8988T (cell line): ENCODE measurements at places on chromosomes 3 and 15.

DNA sequence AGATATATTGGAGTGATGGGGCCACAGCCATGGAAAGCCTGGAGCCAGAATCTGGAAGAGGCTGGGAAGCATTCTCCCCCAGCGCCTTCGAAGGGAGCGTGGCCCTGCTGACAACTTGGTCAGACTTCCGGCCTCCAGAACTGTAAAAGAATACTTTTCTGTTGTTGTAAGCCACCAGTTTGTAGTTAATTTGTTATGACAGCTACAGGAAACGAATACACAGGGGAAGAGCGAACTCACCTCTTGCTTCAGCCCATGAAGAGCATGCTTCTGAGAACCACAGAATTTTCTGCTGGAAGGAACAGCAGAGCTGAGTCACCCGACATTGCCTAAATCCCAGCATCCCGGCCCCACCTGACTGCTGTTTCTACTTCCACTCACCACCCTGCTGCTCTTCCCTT lies 501.7 kb downstream of the SHQ1 start:
- DNase-seq = no peak

DNA sequence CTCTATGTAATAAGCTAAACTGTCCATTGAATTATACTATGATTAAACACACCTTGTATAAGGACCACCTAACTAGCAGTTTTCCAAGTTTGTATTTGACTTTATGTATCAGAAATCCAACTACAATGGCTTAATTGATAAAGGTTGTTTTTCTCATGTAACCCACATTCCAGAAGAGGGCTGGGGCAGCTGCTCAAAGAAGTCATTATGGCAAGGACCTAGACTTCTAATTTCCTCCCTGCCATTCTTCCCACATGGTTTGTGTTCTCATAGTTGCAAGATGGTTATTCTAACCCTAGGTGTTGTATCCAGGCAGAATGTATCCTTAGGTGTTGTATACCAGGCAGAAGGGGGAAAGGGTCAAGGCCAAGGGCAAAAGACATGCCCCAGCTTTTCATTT lies 35.7 kb downstream of the GPR176 start:
- no peak for DNase-seq

- DNase-seq = no peak
Observed at GRCh38 chr15:100731267-100732152, 129.1 kb downstream of the ASB7 start.

GRCh38 chr3:179168918-179169317 lies 20.8 kb downstream of the PIK3CA start:
- DNase-seq = no peak

GRCh38 chr3:189950258-189950657 lies 170.4 kb downstream of the P3H2 start:
- DNase-seq = no peak

DNA sequence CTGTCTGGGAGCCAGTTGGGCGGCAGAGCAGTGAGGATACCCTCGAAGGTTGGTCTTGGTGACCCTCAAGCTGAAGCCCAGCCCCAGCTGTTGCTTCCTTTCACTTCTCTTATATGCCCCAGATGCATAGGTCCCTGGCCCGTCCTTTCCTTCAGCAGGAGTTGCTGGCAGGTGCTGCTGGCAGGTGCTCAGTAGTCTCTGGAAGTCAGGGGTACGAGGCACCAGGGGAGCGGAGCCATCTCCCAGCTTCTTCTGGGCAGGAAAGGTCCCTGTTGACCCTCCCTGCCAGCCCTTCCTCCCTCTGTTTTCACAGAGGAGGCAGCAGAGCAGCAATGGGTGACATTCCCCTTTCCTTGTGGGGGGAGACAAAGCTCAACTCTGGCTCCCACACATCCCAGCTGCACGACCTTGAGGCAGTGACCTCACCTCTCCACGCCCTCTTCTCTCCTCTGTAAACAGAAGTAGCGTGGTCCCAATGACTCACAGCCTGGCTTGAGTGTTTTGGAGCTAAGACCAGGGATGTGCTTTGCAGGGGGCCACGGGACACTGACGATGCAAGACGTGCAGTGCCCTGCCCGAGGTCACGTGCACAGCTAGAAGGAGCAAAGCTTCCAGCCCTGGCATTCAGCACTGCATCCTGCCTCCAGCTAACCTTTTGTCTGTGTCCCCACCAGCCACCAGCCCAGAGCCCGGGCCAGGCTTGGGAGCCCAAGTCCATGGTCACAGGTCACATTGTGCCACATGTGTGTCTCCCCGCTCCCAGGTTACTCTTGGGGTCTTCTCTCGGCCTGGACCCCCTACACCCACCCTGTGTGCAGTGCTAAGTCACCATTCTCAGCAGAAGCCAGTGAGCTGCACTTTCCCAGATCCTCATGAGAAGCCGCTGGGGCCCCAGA lies 49.7 kb downstream of the SLC6A6 start:
- DNase-seq = no peak

GRCh38 chr3:129428007-129428375 lies 445 bp downstream of the EFCAB12 start:
- DNase-seq = no peak

DNA sequence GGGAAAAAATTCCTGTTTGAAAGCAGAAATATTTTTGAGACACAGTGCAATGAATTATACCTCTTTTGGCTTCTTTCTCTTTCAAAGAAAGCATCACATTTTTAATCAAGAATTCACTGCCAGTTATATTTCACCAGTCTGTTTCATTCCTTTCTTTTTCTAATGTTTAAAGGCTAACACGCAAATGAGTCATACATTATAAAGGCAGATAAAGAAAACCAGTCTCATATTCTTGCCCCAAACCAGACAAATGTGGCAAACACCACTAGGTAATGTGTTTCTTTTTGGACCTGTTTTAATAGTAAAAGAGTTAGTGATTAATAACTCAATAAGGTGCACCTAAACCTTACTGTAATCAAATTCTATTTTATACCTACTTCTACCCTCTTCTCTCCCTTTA lies 83.8 kb downstream of the PLOD2 start:
- DNase-seq = no peak

DNA sequence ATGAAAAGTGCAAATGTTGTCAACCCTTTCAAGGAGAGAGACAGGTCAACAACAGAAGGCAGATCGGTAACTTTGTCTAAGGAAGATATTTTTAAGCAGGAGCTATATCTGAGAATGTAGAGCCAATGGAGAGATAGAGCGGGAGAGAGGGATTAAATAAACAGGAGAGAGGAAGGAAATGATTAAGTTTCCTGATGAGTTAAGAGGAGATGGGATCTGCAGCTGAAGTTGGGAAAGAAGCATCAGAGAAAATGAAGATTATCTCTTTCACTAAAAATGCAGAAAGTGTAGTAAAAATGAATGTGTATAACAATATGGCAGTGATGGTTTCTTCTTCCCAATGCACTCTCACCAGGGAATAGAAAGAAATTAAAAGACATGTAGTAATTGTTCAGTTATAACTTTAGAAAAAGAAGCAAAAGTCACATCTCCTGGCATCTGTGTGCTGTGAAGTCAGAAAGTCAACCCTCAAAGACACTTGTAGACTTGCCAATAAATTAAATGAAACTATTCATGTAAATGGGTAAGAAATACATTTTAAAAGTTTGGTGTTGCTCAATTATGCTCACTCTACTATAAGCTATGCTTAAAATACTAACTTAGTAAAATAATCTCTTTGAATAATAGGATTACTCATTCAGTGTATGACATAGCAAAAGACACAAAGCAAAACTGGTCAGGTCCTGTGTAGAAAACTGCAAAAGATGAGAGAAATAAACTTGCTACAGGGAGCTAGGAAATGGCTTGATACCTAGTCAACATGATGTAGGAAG lies 264.6 kb downstream of the ZIC4 start:
- DNase-seq = no peak

GRCh38 chr3:54294214-54294613 lies 171.9 kb downstream of the CACNA2D3 start:
- no peak for DNase-seq

DNA sequence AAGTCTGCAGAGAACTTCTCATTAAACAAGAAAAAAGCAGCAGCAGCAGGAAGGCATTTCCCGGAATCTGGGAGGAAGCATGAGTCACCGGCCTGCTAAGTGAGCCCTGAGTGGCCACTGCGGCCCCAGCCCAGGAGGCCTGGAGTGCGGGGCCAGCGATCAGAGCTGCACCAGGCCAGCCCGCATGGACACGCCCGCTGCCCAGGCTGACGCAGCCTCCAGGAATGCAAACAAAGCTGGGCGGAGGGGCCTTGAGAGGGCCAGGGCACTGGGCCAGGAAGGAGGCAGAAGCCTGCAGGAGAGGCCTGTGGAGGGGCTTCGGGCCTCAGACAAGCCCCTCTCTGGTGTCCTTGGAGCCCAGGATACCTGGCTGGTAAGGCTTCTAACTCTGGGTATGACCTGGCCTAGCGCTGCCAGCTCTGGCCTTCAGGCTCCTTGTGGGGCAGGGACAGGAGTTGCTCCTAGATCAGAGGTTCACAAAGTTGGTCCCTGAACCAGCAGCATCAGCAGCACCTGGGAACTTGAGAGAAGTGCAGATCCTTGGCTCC lies 101.2 kb downstream of the SMAD6 start:
- DNase-seq = peak; percentile 70

DNA sequence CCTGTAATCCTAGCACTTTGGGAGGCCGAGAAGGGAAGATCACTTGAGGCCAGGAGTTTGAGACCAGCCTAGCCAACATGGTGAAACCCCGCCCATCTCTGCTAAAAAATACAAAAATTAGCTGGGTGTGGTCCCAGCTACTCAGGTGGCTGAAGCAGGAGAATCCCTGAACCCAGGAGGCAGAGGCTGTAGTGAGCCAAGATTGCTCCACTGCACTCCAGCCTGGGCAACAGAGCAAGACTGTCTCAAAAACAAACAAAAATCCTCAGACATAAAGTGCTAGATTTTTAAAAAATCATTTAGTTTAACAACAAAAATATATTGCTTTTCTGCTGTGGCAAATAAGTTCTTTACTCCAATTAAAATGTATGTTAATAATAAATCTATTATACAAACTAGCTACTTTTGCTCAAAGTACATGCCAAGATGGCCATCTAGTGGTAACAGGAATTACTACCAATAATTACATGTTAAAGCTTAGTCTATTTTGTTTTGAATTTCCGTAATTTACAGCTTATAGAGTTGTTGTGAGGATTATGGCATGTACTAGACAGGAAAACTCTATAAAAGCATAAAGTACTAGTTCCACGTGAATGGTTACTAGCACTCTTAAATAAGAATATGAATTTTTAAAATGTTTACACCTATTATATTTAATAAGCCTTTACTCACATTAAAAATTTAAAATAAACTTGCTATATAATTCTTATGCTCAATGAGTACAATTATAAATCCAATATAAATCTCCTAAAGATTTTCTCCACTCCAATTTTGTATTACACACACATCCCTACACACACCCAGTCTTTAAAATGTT lies 39.0 kb downstream of the GABPB1 start:
- no peak for DNase-seq

- DNase-seq = no peak
Observed at GRCh38 chr3:115351193-115351592, 204.1 kb upstream of the ZBTB20 start.

DNA sequence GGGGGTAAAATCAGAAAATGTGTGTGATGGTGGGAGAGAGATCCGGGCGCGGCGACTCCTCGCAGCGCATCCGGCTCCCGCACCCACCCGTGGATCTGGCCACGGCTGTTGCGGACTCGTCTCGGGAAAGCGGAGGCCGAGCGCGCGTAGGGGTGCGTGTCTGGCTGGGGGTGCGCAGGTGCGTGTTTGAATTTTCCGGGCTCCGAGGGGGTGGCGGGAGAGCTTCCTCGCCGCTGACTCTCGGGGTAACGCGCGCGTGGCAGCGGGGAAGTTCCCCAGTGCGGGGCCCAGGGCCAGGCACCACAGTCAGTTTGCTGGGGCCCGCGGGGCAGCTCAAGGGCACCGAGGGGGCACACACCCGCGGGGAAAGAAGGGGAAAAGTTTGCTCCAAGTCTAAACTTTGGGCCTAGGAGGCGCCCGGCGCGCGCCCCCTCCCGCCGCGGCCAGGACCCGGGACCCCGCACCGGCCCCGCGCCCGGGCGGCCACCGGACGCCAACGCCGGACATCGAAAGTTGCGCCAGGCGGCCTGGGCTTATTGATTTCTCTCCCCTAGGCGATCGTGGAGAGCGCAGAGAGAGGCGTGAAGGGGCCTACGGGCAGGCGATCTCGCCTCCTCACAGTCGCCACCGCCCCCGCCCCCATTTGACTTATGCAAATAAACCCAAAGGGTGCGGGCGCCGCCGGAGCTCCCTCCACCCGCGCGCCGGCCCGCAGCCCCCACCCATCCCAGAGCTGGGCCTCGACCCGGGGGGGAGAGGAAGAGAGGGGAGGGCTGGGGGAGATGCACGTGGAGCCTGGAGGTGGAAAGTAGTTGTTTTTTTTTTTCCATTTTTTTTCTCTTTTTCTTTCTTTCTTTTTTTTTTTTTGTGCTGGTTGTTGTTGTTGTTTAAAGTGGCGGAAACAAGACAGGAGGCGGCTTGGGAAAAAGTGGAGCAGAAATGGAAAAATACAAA lies 639 bp downstream of the FOXP1 start:
- DNase-seq = no peak

- DNase-seq = no peak
Observed at GRCh38 chr3:191105418-191105817, 93.6 kb upstream of the OSTN start.

DNA sequence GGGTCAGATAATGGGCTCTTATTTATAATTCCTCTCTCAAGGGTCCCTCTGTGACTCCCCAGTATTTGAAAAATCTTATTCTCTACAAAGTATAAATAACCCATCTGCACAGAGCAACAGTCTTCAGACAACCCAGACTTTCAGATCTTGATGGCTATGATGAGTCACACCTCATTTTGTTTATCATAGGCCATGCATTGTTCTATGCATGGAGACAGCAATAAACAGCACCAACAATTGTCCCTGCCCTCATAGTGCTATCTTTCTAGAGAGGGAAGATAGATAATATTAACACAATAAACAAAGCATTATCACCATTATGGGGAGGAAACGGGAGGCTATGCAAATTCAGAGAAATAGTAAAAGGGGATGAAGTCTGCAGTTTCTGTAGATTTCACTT lies 13.4 kb downstream of the FHIT start:
- no peak for DNase-seq

DNA sequence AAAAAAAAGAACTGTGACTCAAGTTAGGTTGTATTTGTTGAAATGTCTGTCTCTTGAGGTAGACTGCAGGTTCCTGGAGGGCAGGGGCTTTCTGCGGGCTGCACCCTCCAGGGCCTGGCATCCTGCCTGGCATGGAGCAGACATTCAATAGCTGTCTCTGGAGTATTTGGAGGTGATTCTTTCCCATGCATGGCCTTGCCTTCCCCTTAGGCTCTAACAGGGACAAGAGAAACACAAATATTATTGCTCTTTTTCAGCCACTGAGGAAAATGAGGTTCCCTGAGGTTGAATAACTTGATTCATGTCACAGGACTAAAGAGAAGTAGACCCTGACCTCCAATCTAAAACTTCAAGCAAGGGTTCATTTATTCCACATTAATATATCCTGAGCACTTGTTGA lies 18.6 kb upstream of the FLNB start:
- no peak for DNase-seq

- DNase-seq = no peak
Observed at GRCh38 chr15:48469271-48469670, 138.0 kb downstream of the DUT start.
